ENCODE measurements at places on chromosomes 16 and 17.
A peak's percentile ranks its signal among the peaks of the same experiment; 100 is the strongest.

- peak; percentile 49 for DNase-seq
These were observed 3.5 kb downstream of the ZBTB4 start for GRCh38 chr17:7475764-7476422.

GRCh38 chr17:17062356-17062755 lies 20.1 kb downstream of the MPRIP start:
- DNase-seq, result no peak

GRCh38 chr17:1107777-1108477 lies 71.9 kb downstream of the ABR start:
- DNase-seq, result no peak

- DNase-seq, result peak; percentile 66
These were observed 54.3 kb upstream of the CNTNAP4 start for GRCh38 chr16:76222853-76223252.

- DNase-seq, result no peak
These were observed 13.4 kb downstream of the ENDOV start for GRCh38 chr17:80428363-80428762.

DNA sequence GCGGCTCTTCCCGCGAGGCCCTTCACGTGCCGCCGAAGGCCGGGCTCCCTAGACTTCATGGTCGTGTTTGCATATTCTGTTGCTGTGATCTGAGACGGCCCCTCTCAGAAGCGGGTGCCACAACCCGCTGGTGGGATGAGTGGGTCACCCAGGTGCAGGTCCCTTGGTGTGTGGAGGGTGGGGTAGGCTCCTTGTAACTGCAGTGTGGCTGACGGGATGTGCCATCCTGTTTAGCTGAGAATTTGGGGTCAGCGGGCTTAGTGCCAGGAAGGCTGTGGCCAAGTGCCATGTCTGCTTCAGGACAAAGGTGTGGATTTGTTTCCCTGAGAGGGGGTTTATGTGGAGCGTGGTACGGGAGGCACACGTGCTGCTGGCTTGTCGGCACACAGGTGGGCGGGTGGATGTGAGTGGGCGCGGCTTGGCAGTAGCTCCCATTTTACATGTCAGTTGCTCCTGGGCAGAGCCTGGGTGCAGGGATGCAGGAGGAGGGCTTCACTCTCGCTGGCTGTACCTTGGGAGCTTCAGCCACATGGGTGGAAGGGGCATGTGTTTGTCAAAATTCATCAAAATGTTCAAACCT lies 9.2 kb upstream of the WFIKKN1 start:
- DNase-seq, result no peak

DNA sequence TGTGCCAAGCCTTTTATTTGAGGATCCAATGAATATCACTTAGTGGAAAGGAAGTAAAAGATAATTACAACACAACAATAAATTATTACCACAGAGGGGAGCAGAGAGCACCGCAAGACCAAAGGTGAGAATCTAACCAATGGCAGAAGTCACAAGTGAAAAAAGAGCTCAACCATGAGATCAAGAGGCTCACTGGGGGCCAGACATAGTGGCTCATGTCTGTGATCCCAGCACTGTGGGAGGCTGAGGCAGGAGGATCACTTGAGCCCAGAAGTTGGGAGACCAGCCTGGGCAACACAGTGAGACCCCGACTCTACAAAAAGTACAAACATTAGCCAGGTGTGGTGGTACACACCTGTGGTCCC lies 17.7 kb downstream of the ANKRD11 start:
- DNase-seq, result no peak

- DNase-seq, result no peak
These were observed 41.3 kb downstream of the GRIN2C start for GRCh38 chr17:74818291-74818938.

DNA sequence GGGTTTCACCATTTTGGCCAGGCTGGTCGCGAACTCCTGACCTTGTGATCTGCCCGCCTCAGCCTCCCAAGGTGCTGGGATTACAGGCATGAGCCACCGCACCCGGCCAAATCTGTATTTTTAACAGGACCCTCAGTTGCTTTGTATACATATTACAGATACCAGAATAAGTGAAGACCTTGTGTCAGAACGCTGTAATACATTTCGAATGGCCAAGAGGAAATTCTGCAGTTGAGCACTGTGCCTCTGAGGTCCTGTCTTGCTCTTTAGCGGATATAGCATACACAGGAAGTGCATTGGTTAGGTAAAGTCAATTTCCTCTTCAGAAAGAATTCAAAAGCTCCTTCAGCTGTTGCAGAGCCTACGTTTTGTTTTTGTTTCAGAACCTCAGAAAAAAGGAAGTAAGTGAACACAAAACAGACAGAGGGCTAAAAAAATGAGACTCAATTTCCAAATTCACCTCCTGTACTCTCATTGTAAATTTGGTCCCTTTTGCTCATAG lies 15.7 kb downstream of the CRLF3 start:
- DNase-seq, result no peak

GRCh38 chr16:65794973-65795372 lies 571.5 kb upstream of the CDH5 start:
- DNase-seq, result no peak
